Right atrium auricular region (tissue), 2 donors: ENCODE measurements at places on chromosomes 1 and 21. TPM values are rescaled to one million over a fixed set of nuclear protein-coding genes. Genes with fewer than 3 reads are reported as not detected.

GRCh38 chr1:84936116-84936810 lies 43.3 kb upstream of the LPAR3 start:
- DNase-seq: no peak

Gene BTBD8
- 4.2 TPM for total RNA-seq

DNA sequence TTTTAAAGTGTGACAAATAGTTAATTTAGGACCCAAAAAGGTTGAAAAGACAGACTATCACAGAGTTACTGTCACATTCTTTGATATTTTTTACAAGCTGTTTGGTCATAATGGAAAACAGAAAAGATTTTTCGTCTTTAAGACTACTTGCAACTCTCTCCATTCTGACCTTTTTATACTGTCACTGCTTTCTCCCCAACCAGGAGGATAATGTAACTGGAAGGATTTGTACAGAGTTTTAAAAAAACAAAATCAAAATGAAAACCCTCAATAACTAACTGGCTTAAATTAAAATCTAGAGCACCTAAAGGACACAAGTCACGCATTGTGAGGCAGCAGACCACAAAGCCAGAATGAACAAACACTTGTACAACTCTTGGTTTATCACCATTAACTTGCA lies 257.7 kb downstream of the FAF1 start:
- no peak for DNase-seq

GRCh38 chr21:15841856-15842564 lies 112.2 kb downstream of the USP25 start:
- DNase-seq: no peak

DNA sequence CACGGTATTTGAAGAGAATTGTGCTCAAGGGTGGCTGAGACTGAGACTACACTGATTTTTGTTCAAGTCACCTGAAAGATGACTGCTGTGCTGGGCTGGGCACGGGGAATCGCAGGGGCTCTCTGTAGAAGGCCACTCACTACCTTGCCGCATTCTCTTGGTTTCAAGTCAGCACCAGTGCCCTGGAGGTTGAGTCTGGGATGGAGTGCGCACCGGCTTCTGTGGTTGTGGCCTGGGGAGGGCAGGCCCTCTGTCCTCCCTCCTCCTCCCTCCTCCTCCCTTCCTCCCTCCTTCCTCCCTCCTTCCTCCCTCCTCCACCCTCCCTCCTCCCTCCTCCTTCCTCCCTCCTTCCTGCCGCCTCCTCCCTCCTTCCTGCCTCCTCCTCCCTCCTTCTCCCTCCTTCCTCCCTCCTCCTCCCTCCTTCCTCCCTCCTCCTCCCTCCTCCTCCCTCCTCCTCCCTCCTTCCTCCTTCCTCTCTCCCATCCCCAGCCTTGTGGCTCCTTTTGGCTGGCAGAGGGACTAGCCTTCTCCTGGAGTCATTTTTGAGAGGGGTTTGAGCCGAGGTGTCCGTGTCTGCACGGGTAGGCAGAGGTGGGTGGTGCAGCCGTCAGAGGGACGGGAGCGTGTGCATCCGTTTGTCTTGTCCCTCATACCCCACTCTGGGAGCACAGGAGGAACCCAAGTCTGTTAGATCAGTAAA lies 9.5 kb downstream of the RER1 start:
- DNase-seq: no peak

Gene HRNR
- not detected for total RNA-seq

- DNase-seq: no peak
These were observed 38.1 kb upstream of the CD55 start for GRCh38 chr1:207283421-207283820.

DNA sequence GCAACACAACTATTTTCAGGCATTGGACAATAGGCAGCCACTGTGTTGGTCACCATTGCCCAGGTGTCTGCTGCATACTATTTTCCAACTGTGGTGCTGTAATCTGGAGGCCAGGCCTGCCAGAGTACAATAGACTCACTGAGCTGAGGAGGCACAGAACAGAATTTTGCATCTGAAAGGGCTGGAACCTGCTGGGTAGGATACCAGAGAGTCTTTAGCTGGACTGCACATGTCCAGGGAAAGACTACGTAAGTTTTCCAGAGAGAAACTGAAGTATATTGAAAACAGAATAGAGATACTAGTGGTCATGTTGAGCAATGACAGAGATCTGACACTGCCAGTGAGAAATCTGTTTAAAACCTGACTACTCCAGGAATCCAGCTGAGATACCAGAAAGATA lies 200.8 kb downstream of the RASAL2 start:
- DNase-seq: no peak

GRCh38 chr1:207503950-207504349 lies 8.0 kb downstream of the CR1 start:
- DNase-seq: no peak

DNA sequence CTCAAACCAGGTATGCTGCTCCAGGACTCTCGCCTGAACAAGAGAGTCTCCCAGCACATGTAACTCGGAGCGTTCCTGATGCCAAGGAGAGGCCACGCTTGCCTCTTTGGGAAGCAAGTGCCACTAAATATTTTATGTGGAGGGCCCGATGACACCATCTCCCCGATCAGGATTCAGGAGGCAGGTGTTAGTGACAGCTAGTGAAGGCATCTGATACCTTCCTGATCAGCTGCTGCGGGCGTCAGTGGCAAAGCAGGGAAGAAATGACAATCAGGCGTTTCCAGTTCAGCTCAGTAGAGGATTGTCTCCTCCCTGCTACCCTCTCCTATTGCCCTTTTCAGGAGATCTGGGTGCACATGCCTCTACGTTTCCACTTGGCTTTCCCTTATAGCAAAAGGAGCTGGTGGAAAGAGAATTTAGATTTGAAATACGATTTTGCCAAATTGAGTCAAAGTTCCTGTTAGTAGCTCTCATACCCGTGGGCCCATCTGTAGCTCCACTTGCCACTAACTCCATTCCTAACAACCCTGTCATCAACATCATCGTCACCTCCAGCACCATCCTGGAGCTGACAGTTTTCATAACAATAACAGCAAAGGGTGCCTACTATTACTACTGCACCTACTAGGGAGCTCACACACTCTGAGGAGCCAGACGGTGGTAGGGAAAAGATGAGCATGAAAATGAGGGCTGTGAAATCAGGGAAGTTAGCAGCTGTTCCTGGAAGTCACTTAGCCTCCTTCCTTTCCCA lies 21.6 kb downstream of the PLXNA2 start:
- DNase-seq: no peak

Gene RSPO1
- total RNA-seq: 9.1 TPM
